NCI-H187 treated with DMSO at 0.1 percent for 48 hours (cell line): ENCODE measurements at places on chromosomes 5 and 9.

DNA sequence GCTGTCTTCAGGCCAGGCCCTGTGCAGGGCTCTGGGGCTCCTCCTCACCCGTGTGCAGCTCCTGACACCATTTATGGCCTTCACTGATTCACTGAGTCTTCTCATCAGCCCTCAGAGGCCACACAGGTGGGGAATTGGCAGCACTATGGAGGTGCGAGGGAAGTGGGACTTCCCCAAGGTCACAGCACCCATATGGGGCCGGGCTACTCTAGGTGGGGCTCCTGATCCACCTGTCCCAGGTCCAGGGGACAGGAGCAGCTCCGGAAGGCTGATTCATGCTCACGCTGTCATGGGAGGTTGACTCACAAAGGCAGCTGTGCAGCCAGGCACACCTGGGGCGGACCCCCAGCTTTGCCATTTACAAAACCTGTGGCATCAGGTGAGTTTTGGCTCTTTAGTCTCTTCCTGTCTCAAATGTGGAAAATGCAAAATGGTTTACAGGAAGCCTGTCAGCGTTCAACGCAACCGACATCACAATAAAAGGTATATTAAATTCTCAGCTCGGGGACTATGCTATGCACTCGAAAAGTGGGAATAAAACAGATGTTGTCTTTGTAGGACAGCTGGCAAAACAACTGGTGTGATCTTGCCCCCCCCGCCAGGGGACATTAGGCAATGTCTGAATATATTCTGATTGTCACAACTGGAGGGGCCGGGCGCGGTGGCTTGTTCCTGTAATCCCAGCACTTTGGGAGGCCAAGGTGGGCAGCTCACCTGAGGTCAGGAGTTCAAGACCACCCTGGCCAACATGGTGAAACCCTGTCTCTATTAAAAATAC is 15.0 kb downstream of the NAIF1 start:
- DNase-seq: no peak

DNA sequence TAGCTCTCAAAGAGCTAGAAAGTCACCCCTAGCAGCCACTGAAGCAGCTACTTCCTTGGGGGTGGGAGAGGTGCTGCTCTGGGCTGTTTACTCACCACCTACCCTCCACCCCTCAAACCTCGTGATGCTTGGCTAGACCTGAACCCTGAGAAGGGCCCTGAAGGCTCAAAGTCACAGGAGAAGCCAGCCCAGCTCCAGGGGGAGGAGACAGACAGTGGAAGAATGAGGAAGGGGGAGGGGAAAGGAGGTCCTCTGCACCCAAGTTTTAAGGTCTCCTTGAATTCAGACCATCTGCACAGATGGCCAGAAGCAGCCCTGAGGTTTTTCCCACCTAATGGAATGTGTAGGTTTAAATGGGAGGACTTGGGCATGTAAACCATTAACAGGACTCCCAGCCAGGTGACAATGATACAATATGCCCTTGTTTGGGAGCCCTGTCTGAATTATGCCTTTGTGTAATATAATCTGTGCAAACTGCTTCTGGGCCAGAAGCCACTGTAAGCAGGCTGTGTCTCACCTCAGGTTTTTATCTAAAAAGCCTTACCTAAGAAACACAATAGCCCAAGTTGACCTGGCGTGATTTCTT is 180.5 kb downstream of the PIK3R1 start:
- DNase-seq: no peak

DNA sequence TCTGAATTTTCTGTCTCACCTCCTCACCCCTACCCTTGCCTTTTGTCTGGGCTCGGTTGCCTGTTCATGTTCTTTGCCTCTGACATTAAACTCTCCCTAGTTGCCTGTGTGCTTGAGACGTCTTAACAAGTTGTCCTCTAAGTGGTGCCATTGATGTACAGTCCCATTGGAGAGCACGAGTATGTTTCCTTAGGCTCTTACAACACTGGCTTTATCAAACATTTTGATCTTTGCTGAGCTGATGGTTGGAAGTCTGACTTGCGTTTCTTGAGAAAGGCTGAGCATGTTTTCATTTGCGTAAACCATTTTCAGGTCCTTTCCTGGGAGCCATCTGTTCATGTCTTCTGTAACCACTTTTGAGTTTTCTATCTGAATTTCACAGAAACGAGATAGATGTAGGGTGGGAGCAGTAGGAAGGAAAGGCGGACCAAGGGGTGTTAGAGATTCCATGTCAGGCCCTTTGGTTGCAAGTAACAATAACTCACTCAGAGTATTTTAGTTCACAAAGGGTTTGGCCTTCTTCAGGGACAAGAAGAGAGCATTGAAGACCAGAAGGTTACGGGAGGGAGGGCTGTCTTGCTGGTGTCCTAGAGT is 35.4 kb downstream of the OTULIN start:
- DNase-seq: no peak

GRCh38 chr5:89246864-89247263 is 363.9 kb upstream of the MEF2C start:
- peak; percentile 26 for DNase-seq

GRCh38 chr5:181111010-181111409 is 20.0 kb downstream of the OR2V1 start:
- DNase-seq: no peak

DNA sequence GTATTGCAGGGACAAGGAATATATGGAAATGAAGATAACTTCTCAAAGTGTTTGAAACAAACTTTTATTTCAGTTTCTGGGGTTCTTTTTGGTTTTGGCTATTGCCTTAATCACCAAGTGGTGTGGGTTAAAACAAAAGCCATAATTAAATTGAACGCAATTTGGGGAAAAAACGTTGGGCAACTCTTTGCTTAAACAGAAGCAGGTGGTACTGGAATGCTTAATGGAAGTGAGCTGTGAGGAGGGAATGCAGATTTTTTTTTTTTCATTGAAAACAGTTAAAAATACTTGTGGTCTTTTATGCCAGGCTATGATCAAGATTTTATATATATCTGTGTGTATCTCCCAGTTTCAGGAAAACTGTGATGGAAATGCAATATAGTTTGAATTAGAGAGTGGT is 195.7 kb upstream of the TUT7 start:
- no peak for DNase-seq

GRCh38 chr9:98144076-98144475 is 25.1 kb upstream of the TRIM14 start:
- no peak for DNase-seq

- DNase-seq: no peak
Measured at GRCh38 chr5:138275379-138275782, 960 bp upstream of the GFRA3 start.

DNA sequence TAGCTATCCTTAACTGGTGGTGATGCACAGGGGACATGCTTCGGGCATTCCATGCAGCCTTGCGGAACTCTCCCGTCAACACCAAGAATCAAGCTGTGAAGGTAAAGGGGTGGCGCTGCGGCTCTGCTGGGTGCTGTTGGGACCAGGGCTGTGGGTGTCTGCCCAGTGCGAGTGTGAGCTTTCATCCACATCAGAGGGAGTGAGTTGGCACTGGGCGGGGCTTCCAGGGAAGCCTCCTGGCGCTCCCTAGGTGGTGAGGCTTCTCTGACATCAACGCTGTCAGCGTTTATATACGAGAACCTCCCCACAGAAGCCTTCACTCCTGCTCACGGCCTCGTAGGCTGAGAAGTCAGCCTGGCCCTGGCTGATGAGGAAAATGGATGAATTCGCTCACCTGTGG is 11.7 kb downstream of the ARPC5L start:
- DNase-seq: no peak

DNA sequence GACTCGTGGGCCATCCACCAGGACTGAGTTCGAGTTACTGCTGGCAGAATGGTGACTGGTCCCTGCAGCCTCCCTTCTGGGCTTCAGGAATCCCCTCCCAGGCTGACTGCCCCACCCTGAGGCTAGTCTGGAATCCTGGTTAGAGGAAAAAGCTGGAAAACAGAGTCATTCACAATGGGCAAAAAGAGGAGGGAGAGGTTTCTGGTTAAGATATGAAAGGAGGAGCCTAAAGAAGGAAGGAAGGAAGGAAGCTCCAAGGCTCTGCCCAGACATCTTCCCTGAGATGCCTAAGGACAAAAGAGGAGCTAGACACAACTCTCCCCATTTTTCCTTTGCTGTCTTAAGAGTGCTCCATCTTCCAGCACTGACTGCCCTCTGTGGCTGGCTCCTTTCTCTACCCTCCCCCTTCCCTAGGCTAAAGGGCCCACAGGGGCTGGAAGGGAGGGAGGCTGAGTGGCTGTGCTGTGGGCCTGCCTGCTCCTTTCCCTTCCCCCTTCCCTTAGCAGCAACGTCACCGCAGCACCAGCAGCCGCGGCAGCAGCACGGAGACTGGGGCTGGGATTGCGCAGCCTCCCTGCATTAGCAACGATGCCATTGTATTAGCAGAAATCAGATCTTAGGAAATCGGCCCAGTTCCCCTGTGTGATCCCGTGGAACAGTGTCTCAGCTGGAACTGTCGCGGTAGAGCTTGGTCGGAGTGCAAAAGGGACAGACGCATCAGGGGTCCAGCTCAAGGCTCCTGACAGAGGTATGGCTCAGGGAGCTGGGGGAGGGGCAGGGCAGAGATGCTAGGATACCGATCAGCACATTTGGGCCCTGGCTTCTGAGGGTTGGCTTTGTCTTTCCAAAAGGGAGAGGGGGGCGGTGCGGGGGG is 48.7 kb downstream of the RUSC2 start:
- no peak for DNase-seq

GRCh38 chr5:55021410-55021809 is 2.6 kb upstream of the GZMK start:
- peak; percentile 60 for DNase-seq

DNA sequence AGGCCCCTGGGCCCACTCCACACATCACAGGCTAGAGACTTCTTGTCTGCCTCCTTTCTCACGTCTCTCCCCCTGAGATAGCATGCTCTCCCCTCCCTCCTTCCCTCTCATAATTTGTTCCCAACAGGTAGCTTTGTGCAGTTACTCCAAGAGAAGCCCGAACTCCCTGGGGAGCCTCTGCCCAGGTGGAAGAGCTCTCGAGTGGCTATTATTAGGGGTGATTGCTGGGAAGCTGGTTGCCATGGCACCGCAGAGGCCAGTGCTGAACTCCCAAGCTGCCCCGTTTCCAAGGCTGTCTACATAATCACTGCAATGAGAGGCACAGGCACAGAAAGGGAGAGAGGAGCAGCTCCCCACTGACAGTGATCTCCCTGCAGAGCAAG is 104.7 kb upstream of the GPR151 start:
- peak; percentile 96 for DNase-seq

GRCh38 chr5:177468329-177468684 is 5.1 kb downstream of the DBN1 start:
- no peak for DNase-seq

- no peak for DNase-seq
Measured at GRCh38 chr9:80292231-80292630, 720.5 kb downstream of the TLE4 start.

DNA sequence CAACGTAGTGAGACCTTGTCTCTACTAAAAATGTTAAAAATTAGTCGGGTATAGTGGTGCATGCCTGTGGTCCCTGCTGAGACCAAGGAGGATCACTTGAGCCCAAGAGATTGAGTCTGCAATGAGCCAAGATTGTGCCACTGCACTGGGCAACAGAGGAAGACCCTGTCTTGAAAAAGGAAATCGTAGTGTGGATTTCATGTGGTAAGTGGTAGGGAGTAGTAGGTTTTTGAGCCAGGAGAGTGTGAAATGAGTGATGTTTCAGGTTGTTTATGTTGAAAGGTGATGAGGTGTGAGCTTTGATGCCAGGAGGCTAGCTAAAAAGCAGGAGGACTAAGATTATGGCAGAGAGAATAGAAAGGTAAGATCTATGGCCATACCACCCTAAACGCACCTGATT is 5.9 kb downstream of the MATR3 start:
- no peak for DNase-seq

DNA sequence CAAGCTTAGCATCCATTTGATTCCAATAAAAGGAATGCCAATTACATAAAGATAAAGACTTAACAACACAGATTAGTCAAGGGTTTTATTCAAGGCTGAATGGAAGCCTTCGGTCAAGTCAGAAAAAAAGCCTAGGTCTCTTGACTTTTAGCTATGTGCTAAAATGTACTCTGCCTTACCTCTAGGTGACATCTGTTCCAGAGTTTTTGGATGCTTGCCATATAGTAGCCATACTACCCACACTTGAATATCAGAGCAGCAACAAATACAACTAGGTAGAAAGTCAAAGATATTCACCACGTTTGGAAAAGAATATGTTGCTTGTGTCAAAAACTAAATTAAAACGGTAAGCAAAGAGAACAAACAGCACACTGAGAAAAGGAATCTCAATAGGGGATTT is 484.7 kb downstream of the ELAVL2 start:
- no peak for DNase-seq

- no peak for DNase-seq
Measured at GRCh38 chr5:24598956-24599355, 45.8 kb downstream of the CDH10 start.
